ENCODE measurements at places on chromosomes 1 and 21.

DNA sequence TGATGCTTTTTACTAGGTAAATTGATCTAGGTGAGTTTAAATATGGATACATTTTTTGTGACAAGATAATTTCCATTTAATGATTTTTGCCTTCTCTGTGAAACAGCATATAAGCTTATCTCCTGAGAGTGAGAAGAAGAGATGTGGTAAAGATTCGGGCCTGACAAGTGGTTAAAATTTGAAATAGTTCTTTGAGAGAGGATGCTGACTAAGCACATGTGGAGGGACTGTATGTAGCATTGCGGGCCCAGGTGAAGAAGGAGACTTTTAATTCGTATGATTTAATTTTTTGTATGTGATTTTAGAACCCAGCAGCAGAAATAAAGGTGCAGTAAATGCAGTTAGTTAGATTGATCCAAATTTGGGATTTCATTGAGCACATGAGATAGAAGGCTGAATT lies 51.9 kb downstream of the RPRD2 start:
- DNase-seq = no peak

DNA sequence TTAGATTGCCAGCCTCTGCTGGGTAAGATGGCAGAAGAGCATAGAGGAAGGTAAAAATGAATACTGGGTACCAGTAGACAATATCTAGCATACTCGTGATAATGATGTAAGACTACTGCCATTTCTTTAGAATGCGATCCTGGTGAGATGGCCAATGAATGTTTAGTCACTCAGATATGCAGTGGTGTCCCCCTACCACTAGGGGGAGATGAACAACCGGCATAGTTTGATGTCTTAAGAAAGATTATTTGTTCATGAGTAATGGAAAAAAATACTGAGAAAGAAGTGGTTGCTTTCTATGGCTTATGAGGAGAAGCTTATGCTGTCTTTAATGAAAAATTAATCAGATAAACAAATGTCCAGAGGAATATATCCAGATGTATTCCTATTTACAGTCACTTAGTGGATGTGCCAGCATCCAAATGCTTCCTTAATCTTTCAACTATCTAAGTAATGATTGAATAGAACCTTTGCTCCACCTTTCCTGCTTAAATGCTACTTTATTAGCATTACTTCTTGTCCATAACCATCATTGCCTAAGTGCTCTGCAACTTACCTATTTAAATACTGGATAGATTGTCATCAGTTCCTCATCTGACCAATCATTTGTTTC lies 256.6 kb downstream of the ST6GALNAC3 start:
- no peak for DNase-seq

DNA sequence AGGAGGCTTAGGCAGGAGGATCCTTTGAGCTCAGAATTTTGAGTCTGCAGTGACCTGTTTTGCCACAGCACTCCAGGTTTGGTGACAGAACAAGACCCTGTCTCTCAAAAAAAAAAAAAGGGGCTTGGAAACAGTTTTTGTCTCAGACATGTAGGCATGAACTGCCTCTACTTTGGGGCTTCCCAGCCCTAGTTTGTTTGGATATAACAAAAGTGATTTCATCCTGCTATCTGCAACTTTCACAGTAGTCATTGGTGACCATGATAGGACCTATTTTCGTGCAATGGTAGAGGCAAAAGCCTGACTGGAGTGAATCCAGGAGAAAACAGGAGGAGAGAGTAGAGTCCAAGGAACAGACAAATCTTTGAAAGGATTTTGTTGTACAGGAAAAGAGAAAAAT lies 20.3 kb upstream of the EVI5 start:
- DNase-seq = no peak

DNA sequence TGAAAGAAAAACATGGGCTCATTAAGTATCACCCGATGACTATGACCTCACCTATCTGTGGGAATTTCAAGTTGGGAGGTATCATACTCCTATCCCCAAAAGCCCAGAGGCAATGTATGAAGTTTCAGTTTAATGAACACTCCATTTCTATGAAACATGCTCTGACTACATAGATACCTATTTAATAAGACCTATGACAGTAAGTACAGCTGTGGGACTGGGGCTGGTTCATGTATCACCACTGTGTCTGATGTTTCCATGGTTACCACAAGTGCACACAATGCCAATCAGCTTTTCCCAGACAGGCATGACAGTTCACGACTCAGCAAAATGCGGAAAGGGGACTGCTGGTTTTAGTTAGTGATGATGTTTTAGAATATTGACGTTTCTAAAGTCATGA lies 167.7 kb downstream of the SIPA1L2 start:
- no peak for DNase-seq

- DNase-seq = no peak
Observed at GRCh38 chr1:47547753-47548573, 110.1 kb downstream of the FOXD2 start.

DNA sequence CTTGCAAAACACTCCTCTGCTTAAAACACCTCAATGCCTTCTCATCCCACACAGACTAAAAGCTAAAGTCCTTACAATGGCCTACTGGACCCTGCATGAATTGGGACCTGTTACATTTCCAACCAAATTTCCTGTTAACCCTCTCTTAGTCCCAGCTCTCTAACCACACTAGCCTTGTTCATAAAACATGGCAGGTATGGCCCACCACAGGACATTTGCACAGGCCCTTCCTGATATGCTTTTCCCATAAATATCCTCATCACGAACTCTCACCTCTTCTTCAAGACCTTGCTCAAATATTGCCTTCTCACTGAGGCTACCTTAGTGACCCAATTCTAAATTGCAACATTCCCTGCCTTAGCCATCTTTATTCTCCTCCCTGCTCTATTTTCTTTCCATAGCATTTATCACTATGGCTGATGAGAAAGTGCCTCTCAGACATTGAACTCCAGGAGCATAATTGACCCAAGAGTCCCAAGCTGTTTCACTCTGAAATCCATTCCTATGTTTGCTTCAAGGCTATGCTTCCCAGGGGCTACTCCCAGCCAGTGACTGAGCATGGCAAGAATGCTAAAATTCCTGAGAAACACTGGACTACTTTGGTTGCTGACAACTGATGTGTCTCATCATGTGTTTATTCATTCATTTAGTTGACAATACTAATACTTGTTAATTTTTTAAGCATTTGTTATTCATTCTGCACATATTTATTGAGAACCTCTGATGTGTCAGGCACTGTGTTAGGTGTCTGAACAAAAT lies 2.7 kb upstream of the PALMD start:
- DNase-seq = no peak

DNA sequence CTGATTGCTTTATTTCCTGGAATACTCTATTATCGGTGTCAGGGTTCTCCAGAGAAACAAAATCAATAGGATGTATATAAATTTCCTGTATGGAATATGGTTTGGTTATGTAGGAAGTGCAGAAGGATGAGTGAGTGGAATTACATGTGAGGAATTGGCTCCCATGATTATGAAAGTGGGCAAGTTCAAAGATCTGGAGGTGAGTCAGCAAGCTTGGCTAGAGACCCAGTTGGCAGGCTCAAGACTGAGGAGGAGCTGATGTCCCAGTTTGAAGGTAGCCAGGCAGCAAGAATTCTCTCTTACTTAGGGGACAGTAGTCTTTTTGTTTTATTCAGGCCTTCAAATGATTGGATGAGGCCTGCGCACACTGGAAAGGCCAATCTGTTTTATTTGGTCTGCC lies 57.5 kb downstream of the MAP3K7CL start:
- DNase-seq = no peak

GRCh38 chr1:25037174-25038074 lies 107.3 kb upstream of the RUNX3 start:
- DNase-seq = no peak

DNA sequence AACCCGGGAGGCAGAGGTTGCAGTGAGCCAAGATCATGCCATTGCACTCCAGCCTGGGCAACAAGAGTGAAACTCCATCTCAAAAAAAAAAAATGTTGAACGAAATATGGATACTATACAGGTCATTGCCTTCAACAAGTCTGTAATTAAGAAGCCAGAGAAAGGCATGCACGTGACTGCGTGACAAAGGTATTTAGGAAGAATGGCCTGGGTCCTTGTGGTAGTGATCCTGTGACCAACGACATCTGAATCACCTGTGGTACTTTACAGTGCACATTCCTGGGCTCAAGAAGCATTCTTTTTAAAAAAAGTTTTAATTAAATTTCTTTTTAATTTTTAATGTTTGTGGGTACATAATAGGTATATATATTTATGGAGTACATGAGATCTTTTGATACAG lies 115.0 kb downstream of the GREM2 start:
- DNase-seq = no peak

DNA sequence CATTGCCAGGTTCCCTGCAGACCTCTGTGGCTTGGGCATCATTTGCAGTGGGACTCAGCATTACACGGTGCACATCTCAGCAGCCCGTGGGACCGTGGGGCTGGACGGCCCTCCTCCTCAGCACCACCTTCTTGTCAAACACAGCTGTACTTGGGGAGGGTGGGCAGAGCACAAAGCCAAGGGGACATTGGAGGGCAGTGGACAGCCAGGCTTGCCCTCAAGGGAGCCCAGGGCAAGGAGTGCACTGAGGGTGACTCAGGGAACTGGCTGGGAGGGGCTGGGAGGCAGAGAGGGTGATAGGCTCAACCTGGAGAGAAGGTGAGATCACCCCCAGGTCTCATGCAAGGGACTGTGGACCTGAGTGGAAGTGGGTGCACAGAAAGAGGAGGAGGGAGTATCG lies 3.4 kb downstream of the CAPN9 start:
- DNase-seq = no peak

- no peak for DNase-seq
Observed at GRCh38 chr21:16572032-16572431, 842.2 kb downstream of the USP25 start.

- no peak for DNase-seq
Observed at GRCh38 chr1:215717677-215718426, 150.7 kb downstream of the KCTD3 start.

DNA sequence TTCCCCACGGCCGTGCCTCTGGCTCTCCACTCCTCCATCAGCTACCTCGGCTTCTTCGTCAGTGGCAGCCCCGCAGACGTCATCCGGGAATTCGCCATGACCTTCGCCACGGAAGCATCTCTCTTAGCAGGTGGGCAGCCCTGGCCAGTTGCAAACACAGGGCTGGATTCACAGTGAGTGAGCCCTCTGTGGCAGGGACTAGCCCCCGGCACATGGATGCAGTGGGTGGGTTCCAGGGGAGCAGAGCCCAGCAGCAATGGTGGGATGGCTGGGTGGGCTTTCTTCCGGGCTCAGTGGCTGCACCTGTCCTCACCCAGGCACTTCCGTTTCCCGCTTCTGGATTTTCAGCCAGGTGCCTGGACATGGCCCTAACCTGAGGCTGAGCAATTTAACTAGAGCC lies 9.4 kb downstream of the UBASH3A start:
- no peak for DNase-seq

DNA sequence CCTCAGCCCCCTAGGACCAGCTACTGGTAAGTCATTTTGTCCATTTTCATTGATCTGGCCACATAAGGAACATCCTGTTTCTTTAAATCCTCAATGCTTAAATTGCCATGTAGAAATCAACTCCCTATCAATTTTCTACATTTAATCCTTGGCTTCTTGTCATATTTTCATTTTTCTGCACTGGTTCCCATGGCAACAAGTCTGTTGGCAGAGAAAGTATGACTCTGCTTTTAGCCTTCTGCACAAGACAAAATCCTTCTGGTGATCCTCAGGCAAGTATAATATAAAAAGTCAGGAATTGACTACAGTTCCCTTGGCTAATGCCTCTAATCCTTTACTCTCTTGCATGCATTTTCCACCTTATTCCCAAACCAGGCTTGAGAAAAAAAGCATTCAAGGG lies 65.0 kb downstream of the LRRC40 start:
- no peak for DNase-seq
